Right cardiac atrium (tissue), 5 donors: ENCODE measurements at places on chromosomes 2 and 18. TPM values are rescaled to one million over a fixed set of nuclear protein-coding genes. Genes with fewer than 3 reads are reported as not detected.

- no peak for DNase-seq
These were observed 25.7 kb upstream of the RNU4ATAC start for GRCh38 chr2:121505005-121505404.

GRCh38 chr2:195602687-195603086 is 54.3 kb upstream of the SLC39A10 start:
- DNase-seq: no peak

- no peak for DNase-seq
These were observed 19.0 kb downstream of the INO80C start for GRCh38 chr18:35478520-35479435.

GRCh38 chr2:12816379-12817306 is 99.9 kb downstream of the TRIB2 start:
- no peak for DNase-seq

DNA sequence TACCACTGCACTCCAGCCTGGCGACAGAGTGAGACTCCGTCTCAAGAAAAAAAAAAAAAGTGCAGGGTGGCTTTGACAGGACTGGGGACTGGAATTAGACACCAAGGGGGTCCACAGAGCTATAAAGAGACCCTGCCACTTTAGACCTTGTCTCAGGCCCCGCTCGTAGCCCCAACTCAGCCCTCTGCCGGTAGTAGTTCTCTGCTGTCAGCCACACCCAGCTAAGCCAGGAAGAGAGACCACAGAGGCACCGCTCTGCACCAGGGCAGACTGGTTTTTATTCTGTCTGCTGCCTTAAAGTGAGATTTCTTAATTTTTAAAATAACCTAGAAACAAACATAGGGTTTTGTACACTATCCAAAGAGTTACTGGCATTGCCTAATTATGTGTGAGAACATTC is 66.0 kb downstream of the STEAP3 start:
- DNase-seq: peak; percentile 31

GRCh38 chr2:85551698-85552678 is 9.3 kb downstream of the GGCX start:
- DNase-seq: peak; percentile 87

DNA sequence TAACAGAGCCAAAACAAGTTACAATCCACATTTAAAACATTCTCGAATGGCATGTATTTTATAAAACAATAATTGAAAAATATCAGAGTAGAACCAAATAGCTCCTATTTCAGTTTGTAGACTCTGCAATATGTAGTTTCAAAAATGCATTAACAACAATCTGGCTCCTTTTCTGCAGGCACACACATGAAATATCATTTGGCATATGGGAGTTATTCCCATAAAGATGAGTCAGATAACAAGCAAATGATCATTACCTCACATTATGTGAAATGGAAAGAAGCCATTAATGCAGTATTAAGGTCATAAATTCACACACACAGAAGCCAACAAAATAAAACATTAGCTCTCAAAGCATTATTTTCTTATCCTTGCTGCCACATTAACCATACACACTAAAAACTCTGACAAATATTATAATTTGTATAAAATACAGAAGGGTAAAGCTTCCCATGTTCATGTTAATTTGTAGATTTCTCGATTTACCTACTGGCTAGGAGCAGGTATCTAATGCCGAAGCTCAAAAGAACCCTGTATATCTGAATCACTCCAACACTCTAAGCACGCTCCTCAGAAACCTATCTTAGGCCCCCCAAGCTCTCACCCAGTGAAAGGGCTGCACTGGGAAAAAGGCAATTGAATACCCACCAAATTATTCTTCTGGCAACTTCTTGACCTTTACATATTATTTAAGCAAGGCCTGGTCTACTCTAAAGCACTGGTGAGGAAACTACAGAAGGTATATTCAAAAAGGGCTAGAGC is 13.8 kb downstream of the NBAS start:
- no peak for DNase-seq

GRCh38 chr2:12686708-12687283 is 29.9 kb upstream of the TRIB2 start:
- no peak for DNase-seq

DNA sequence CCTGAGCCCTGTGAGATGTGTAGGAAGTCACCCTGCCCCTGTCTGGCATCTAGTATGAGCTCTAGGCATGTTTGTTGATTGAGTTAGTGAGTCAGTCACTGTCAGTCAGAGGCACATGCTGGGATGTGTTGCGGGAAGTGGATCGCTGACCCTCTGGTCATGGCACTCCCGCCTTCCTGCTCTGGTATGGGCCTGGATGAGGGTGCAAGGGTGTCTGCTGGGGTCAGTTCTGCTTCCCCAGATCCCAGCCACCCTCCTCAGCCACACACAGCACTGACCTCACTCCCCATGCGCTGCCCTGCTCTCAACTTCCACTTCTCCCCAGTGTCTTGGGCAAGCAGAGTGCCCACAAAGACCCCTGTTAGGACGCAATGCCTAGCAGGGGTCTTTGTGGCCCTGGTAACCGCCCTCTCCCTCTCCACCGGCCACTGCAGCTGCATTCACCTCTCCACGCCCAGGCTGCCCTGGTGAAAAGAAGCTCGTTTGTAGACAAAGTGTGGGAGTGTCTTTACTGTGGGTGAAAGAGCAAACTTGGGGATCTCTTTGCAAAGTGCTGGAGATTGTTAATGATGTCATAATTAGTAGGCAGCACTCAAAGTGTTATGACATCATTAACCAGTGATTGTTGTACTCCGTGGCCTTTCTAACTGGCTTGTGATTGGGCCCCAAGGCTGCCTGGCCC is 252.1 kb downstream of the LDLRAD4 start:
- no peak for DNase-seq

- DNase-seq: no peak
These were observed 1.7 kb downstream of the L3MBTL4 start for GRCh38 chr18:6412933-6413472.

DNA sequence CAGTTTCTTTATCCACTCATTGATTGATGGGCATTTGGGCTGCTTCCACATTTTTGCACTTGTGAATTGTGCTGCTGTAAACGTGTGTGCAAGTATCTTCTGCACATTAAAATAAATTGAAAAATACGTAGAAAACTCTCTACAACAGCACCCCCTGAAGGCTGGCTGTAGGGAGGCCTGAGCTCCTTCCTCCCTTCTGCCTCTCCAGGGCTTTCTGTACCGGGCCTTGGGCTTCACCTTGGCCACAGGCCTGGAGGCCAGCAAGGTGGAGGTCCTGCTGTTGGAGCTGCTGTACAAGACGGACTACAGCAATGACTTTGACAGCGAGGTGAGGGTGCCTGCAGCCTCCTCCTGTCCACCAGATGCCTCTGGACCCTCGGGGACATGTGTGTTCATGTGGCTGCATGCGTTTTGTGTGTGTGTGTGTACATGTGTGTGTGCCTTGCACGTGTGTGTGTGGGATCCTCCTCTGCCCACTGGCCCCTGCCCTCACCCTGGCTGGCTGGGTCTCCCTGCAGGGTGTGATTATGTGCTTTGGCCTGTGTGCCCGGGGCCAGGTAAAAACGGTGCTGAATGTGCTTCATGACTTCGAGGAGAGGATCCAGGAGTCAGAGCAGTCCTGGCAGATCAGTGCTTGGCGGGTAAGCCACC is 29.2 kb downstream of the MROH2A start:
- DNase-seq: peak; percentile 16

DNA sequence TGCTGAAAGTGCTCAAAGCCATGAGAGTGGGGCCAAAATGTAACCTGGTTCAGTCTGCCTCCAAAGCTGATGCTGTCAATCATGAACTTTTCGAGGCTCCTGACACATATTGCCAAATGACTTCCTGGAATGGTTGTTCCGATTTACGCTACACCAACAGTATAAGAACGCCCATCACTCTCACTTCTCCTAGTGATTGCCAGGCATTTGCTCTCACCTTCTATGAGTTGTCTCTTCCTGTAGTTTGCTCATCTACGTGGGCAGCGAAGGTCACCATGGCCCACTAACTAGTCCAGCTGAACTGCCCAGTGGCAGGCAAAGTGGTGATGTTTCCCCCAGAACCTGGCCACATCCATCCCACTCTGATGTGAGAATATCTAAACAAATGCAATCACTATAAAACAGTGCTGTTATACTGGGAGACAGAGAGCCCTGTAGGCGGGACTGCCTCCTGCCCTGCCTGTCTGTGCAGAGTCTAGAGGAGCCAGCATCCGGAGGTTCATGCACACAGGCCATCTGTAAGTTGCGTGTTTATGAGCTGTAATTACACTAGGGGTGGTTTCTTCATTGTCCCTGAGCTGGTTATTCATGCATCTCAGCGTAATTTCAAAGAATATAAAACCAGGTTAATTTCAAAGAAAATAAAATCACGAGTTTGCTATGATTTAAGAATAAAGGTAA is 8.8 kb upstream of the CABLES1 start:
- DNase-seq: no peak

- DNase-seq: peak; percentile 56
These were observed 78.3 kb downstream of the STPG4 start for GRCh38 chr2:47076586-47077441.

GRCh38 chr2:149278872-149279264 is 51.5 kb upstream of the LYPD6 start:
- DNase-seq: no peak

DNA sequence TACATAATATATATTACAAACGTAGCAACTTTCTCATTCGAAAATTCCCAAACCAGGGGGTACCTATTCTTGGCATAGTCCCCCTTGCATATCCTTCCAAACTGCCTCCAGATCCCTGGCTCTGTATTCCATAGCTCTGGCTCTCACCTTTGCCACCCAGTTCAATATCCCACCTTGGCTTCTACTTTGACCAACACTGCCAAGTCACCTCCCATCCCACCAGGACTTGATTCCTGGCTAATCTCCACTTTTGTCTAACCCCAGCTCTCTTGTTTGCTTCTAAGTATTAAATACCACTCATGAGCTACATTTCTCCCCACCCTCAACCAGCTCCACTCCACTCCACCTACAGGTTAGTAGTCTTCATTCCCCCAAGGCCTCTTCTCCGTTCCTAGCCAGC is 103.2 kb upstream of the WDR75 start:
- no peak for DNase-seq

GRCh38 chr2:100814453-100814852 is 5.5 kb upstream of the NPAS2 start:
- no peak for DNase-seq

- DNase-seq: no peak
These were observed 1.3 kb downstream of the PTPN2 start for GRCh38 chr18:12882453-12883371.

GRCh38 chr2:113112871-113113270 is 14.5 kb upstream of the IL1RN start:
- no peak for DNase-seq

- no peak for DNase-seq
These were observed 528.4 kb upstream of the SPHKAP start for GRCh38 chr2:228709788-228710371.

DNA sequence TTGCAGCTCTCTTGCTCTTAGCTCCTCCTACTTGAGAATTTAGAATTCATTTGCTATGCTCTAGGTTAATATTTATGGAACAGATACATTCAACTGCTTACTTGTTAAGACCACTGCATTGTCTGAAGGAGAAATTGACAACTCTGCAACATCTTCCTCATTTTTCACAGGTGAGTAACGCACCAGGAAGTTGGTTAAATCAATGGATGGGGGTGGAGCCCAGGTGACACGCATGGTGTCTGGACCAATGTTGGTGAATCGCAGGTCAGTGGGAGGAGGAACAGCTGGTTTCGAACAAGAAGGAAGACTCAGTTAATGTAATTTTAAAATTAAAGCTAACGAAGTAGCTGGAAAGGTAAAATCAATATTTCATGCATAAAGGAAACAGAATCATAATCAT is 44.3 kb downstream of the FN1 start:
- no peak for DNase-seq

DNA sequence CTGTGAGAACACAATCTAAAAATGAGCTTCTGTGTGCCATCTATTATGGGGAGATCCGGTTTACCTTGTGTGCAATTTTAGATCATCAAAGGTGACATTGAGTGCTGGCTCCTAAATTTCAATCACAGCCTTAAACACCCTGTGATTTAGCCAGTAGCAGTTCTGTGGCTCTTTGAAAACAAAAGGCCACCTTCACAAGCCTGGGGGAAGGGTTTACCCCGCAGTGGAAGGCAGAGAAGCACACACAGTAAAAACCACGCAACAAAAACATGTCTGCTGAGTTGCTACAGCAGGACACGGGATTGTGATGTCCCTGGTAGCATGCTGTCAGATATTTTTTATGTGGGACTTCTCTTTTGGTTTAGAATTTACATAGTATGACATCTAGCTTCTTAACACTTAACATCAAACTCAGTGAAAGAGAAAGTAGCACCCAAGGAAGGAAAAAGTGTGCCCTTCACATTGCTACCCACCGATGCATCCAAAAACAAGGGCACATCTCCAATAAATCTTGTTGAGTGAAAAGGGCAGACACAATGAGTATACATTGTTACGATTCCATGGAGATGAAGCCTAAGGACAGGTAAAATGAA is 56.1 kb upstream of the RNF152 start:
- DNase-seq: no peak

TGFA gene
- total RNA-seq: 0.47 TPM

CELF4 gene
- 1.2 TPM for total RNA-seq

GALR1 gene
- total RNA-seq: not detected

GKN1 gene
- total RNA-seq: not detected

VWA3B gene
- total RNA-seq: 0.28 TPM

DQX1 gene
- total RNA-seq: not detected

EPC2 gene
- total RNA-seq: 23.5 TPM

TFCP2L1 gene
- total RNA-seq: 0.33 TPM

KRTCAP3 gene
- 1.3 TPM for total RNA-seq

KCNG2 gene
- total RNA-seq: 0.37 TPM

CPLX4 gene
- not detected for total RNA-seq

DNAH6 gene
- 0.34 TPM for total RNA-seq

ST8SIA3 gene
- total RNA-seq: not detected

CAB39 gene
- total RNA-seq: 87.3 TPM

SGPP2 gene
- total RNA-seq: 12.8 TPM

ABCB11 gene
- 0.26 TPM for total RNA-seq
